Activated CD4-positive, alpha-beta memory T cell treated with anti-CD3 and anti-CD28 coated beads, Interleukin-2, amount 10 ng/mL, durations not matched to agents 7 days and 5 days (primary cell): ENCODE measurements at places on chromosomes 12 and 14. TPM values are rescaled to one million over a fixed set of nuclear protein-coding genes. Genes with fewer than 3 reads are reported as not detected.

Gene GPRC5A
- 0.03 TPM for total RNA-seq

Gene MPHOSPH9
- 116 TPM for total RNA-seq

Gene OR4E2
- total RNA-seq = 0.25 TPM

DNA sequence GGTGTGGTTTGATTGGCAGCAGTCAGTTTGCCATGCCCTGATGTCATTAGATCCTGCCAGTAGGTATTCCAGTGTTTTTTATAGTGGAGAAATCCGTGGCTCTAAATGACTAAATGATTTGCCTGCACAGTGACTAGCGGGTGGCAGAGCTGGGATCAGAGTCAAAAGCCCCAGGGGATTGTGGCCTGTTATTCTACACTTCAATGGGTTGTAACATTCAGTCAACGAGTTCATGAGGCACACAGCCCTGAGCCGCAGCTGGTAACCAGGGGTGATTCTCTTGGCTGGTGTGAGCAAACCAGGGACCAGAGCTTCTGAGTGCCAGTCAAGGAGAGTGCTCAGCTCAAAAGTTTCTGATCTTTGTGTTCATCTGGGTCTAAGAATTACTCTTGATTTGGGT lies 1.8 kb downstream of the MYH6 start:
- no peak for DNase-seq

DNA sequence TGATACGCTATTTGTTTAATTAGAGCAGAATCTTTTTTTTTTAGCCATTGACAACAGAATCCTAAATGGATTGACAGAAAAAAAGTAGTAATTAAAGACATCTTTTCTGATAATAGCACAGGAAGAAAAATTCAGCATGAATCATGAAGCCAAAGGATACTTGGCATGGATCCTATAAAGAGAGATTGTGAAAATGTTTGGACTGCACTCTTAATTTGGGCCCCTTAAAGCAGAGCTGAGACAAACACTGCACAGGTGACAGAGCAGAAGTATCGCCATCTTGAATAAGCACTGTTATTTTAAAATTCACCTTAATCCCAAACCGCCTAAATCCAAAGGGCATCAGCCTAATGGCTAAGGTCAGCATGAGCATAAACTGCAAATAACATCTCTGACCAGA lies 48.8 kb upstream of the SEL1L start:
- DNase-seq = no peak

- DNase-seq = no peak
These were observed 201.4 kb downstream of the KIF26A start for GRCh38 chr14:104339829-104340228.

DNA sequence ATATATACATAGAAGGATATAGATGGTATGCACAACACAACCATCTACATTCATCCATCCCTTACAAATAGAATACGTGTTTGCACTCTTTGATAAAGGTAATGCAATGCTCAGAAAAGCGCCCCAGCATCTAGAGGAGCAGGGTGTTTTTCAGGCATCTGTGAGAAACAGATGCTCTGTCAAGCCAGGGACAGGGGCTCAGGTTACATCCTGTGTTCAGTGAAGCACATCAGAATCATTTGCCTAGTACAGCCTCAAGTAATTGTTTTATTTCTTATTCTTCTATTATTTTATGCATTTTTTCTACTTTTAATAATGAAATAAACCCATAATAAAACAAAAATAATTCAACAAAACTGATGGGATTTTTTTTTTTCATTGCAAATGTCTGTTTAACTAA lies 50.5 kb upstream of the HIF1A start:
- no peak for DNase-seq
